Activated CD4-positive, alpha-beta T cell treated with anti-CD3 and anti-CD28 coated beads, Interleukin-2, amount 50 U/mL, for 1 hour (primary cell): ENCODE measurements at places on chromosomes 11 and 22.

DNA sequence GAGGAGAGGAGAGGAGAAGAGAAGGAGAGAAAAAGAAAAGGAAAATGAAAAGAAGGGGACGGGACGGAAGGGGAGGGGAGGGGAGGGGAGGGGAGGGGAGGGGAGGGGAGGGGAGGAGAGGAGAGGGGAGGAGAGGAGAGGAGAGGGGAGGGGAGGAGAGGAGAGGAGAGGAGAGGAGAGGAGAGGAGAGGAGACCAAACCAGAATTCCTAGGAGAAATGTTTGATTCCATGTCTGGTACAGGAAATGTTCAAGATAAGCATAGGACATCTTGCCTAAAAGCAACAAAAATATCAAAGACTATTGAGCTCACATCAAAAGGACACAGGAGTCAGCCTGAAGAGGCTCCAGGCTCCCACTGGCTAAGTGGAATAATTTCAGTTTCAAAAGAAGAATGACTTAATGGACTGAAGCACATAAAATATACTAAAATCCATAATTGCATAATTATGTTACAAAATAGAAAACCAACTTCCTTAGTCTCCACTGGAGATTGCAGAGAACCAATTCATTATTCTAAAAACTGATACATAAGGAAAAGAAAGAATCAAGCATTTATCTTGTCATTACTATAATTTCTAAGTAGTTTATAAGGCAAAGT is 101.1 kb upstream of the APOA1 start:
- no peak for DNase-seq

- DNase-seq = no peak
Observed at GRCh38 chr11:61803889-61804647, 11.4 kb downstream of the FEN1 start.

DNA sequence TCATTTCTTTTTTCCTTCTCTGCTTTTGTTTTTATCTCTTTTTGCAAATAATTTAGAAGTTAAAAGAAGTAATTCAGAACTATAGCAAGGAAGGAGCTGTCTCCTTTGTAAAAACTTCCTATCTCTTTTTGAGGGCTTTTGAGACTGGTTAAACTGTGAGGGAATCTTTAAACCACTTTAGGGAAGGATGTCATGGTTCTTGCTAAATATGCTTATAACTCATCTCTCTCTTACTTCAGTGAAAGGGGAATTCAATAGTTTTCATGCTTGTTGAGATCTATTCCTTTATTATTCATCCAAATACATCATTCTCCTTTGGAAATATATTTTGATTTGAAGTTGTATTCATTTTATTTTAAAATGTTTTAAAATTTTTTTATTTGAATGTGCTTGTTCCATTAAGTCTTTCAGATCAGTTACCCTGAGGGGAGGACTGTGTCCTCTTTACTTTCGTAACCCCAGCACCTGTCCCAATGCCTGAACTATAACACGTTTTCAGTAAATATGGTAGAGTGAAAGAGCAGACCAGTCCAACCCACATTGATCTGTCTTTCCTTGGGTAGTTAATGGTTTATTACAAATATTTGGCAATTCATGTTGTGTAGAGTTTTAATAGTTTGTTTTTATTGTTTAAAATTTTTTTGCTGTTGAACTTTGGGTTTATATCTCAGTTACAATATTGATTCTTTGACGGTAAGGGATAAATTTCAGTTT is 27.5 kb downstream of the AMOTL1 start:
- no peak for DNase-seq

DNA sequence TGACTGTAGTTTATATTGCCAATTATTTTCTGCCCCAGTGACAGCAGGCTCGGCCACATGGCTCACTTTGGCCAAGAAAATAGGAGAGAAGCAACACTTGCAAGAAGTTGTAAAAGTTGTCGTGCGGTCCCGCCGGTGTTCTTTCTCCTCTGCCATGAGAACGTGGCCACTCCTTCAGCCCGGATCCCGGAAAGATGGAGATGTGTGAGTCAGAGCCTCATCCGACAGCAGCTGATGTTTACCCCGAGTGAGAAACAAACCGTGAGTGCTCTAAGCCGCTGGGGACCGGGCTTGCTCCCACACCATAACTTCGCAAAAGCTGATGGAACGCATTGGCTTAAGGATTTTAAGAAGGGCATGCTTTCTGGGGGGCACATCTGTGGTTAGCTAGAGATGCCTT is 157.0 kb downstream of the CACNA1I start:
- DNase-seq = no peak

DNA sequence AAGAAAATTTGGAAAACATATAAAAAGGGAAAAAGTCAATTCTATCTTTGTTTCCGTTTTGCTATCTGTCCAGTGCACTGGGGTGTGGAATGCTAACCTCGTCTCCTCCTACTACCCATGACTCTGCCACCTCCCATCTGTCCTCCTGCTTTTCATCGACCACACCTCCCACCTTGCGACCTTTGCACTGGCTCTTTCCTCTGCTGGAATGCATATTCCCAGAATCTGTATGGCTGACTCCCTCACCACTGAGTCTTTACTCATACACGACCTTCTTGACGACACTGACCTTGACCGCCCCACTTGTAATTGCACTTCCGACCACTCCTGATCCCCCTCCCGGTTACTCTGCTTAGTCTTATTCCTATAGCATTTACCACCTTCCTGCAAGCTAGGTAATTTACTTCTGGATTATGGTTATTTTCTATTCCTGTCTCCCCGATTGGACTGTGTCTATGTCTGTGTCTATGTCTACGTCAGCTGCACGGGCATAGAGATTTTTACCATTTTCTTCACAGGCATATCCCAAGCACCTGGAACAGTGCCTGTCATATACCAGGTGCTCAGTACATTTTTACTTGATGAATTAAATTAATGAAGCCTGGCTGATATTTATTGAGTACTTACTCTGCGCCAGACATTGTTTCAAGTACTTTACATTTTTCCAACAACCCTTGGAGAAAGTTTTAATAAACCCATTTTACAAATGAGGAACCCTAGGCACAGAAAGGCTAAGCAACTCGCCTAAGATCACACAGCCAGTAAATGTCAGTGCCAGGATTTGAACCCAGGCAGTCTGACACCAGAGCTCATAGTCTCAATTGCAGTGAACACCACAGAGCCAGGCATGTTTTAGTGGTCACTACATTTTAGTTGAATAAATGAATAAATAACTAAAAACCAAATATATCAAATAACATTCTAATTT is 89.3 kb upstream of the SLC22A12 start:
- no peak for DNase-seq

GRCh38 chr11:2264366-2265053 is 5.9 kb downstream of the ASCL2 start:
- no peak for DNase-seq

DNA sequence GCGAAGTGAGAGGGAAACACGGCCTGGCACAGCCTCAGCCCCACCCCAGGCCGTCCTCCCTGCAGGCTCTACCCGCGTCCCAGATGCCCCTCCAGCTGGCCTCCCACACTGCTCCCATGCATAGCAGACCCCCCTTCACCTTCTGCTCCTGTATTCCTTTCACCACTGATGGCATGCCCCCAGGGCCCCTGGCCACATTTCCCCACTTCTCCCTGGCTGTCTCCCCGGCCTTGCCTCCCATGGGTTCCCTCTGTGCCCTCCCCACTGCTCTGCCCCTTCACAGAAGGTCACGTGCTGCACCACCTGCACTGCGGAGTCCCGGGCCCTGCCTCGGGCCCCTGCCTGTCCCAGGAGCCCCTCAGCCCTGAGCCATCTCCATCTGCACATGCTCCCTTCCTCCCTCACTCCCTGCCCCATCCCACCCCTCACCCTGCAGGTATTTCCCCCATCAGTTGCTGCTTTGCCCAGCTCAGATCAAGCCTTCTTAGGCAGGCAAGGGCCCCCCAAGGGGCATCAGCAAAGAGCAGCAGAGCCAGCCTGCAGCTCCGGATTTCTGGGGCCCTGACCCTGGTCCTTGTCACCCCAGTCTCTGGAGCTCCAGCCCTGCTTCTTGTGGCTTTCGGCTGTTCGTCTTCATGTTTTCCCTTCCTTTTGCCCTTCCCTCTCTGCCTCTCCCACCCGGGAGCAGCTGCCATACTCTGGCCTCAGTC is 46.4 kb downstream of the GAB4 start:
- no peak for DNase-seq

DNA sequence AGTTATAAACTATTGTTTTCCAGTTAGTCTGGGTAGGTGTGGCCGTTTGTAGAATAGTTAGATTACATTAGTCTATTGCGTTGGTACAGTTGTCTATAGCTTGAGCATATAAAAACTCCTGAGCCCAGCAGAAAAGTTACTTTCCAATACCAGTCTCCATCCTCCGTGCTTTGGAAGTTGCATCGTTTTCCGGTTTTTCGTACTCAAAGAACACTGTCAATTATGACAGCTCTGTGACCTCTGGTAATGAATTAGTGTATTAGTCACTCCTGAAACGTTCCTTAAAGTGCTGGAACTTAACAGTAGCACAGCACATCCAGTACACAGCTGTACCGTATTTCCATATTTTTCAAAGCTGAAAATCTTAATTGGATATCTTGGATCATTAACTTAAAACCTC is 808 bp upstream of the MSANTD2 start:
- DNase-seq = no peak

DNA sequence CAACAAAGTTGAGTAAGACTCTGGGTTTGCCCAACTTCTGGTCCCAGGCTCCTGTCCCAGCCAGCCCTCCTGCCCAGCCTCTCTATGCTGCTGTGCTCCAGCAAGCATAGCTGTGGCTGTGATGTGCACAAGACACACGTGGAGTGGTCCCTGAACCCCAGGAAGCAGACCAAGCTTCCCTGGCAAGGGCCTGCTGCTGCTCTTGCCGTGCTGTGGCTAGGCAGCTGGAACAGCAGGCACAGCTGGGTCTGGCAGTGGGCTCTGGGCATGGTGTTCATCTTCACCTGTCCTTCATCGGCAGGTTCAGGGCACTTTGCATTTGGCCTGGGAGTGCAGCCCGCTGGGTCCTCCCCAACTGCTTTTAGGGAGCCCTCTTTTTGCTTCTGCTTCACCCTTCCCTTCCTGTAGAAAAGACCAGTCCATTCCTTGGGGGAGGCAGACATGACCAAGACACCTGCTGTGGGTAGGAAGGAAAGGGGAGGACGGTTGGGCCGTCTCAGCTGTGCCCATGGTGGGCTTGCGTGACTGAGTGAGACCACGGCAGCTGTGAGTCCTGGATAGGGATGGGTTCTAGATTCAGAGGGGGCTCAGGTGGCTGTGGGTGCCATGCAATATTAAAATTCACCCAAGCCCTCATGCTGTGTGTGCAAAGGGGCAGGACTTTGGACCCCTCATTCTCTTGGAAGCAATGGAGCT is 26.1 kb upstream of the ETS1 start:
- no peak for DNase-seq
